ENCODE measurements at places on chromosomes 7 and 10.

GRCh38 chr10:37865957-37866803 lies 8.8 kb upstream of the ZNF248 start:
- DNase-seq, result no peak

DNA sequence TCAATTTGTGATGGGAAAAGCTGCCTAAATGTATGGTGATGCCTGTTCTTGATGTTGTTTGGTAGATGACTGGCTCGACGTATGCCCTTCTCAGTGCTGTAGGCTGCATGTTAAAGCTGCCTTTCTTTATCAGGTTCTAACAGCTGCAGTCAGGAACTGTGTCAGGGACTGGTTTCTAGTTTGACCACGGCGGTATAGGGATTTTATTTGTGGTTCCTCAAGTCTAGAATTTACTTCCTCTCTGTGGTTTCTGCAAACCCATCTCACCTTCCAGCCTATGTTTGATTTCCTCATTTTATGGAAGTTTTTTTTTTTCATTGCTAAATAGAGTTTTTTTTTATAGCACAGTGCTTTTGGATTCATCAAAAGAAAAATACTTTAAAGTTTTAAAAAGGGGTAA lies 26.5 kb downstream of the LMTK2 start:
- no peak for DNase-seq

DNA sequence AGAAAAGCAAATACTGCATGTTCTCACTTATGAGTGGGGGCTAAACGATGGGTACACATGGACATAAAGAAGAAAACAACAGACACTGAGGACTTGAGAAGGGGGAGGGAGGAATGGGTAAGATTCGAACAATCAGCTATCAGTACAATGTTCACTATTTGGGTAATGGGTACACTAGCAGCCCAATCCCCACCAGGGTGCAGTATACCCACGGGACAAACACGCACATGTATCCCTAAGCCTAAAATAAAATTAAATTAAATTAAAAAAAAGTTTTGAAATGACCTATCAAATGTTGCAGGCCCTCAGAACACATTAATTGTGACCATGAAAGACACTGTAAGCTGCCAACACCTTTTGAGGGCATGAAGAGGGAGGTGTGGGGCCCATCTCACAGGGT lies 316.0 kb downstream of the WDR37 start:
- no peak for DNase-seq

DNA sequence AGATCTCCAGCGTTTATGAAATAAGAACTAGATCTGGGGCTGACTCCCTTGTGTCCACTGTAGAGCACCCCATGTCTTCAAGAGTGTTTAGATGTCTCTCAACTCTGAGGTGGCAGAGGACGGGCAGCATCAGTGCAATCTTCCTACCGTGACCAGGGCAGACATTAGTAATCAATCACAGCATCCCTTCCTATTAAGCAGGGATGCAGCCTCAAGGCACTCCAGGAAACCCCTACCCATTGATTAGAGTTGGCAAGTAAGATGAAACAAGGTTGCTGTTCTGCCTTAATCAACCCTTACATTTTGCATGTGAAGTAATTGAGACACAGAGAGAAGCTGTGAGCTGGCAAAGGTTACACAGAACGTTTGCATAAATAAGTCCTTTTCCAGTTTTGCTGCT lies 283.7 kb upstream of the ZMIZ1 start:
- DNase-seq, result no peak

- no peak for DNase-seq
These were observed 54.4 kb upstream of the TMEM72 start for GRCh38 chr10:44856696-44857095.

- no peak for DNase-seq
These were observed 25.3 kb downstream of the ADD3 start for GRCh38 chr10:110032801-110033700.

DNA sequence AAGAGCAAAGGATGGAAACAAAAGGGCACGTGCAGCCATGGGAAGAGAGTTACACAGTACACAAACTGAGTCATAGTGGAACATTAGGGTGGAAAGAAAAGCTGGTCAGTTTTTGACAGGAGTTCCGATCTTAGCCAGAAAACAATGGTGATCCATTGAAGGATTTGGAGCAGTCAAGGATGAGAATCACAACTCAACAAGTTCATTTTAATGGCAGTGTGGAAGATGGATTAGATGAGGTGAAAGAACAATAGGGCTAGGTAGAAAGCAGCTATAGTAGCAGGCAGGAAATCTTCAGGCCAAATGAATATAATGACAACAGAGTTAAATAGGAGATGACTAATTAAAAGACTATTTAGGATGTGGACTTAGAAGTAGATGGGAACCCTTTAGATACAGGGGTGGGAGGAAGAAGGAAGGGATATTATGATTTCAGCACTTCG lies 136.3 kb downstream of the DOCK4 start:
- DNase-seq, result no peak

- DNase-seq, result no peak
These were observed 2.7 kb downstream of the CCDC136 start for GRCh38 chr7:128794436-128794835.

Measured in A549 (cell line).